ENCODE measurements at places on chromosomes 2 and 18. TPM values are rescaled to one million over a fixed set of nuclear protein-coding genes. Genes with fewer than 3 reads are reported as not detected.

Gene GPR35
- total RNA-seq: 27.1 TPM

Gene DSG4
- not detected for total RNA-seq

Gene FECH
- 21.9 TPM for total RNA-seq

Gene MERTK
- 37.3 TPM for total RNA-seq

Gene C2orf66
- not detected for total RNA-seq

Gene TEX44
- not detected for total RNA-seq

Gene CPO
- not detected for total RNA-seq

Gene CDK5R2
- total RNA-seq: not detected

Gene NAT8
- 1.9 TPM for total RNA-seq

Measured in HepG2 (cell line).